Heart right ventricle (tissue), 16 donors: ENCODE measurements at places on chromosomes 12 and 14.
A peak's percentile ranks its signal among the peaks of the same experiment; 100 is the strongest.

- DNase-seq: peak; percentile 3
These were observed 46.9 kb downstream of the CYP46A1 start for GRCh38 chr14:99730876-99731546.

DNA sequence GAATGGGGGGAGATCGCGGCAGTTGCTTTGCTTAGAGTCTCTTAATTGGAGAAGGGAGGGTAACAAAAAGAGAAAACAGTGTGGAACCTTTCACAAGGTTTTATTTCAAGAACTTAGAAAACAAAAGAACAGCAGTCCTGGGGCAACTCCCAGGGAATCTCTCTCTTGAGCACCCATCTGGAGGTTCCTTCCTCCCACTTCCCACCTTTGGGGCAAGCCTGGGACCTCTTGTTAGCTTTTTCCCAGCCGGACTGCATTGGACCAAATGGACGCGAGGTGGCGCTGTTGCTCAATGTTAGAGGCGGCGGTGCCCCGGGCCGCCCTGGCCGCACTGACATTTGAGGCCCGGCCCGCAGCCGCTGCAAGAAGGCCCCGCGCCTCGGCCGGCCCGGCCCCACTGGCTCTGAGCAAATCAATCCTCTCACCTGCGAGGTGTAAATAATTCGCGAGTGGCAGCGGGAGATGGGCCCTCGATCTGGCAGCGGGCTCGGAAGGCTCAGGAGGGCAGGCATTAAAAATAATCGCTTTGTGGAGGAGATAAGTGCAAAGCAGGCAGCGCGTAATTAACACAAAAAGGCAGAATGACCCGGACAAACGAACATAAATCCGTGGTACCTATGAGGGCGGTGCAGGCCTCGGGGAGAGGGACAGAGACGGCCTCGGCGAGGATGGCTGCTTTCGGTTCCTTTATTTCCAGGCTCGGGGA is 2.8 kb upstream of the HOXC8 start:
- peak; percentile 88 for DNase-seq

GRCh38 chr12:75979181-75979580 is 52.4 kb downstream of the PHLDA1 start:
- DNase-seq: no peak

GRCh38 chr14:101877766-101878165 is 86.6 kb upstream of the DYNC1H1 start:
- DNase-seq: no peak

GRCh38 chr12:58412461-58413060 is 471.2 kb downstream of the ATP23 start:
- no peak for DNase-seq

DNA sequence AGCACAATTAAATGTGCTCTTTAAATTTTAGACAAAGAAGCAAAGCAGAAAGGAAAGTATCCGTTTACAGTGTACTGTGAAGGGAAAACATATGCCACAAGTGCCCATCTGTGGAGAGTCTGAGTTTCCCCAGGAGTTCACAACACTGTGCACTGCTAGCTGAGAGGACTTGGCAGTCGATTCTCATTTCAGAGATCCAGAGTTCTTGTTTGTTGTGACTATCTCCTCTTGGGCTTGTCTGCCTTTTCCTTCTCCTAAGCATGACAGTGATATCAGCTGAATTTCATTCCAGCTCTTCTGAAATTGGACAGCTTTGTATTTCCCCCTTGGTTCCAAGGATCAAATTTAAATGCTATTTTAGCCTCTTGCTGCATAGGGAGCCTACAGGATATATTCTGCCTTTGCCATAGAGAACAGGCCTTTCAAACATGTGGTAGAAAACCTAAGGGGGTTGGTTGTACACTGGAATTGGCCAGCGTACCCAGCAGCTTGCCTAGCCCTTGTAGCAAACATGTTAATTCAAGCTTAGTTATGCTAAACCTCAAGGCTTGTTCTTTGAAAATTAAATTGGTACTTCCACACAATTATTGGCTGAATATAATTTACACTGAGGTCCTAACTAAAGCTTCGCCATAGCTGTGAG is 259.2 kb upstream of the NOVA1 start:
- DNase-seq: no peak

DNA sequence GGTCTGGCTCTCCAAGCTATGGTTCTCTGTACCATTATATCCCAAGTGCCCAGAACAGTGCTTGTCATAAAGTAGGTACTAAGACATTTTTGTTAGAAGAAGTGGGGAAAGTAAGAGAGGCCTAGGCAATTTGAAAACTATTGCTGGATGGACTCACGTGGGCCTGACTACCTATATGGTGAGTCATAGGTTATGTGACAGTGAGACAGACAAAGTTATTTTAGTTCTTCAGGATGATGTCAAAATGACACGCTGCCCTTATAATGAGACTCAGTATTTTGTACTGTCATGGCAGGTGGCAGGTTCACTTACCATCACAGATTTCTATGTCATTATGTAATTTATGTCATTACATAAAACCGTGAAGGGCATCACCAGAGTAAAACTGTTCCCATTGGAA is 53.1 kb downstream of the PARP11 start:
- DNase-seq: no peak

GRCh38 chr12:128298091-128298748 is 31.2 kb downstream of the TMEM132C start:
- DNase-seq: no peak

GRCh38 chr12:3605692-3606091 is 114.7 kb downstream of the PRMT8 start:
- no peak for DNase-seq

DNA sequence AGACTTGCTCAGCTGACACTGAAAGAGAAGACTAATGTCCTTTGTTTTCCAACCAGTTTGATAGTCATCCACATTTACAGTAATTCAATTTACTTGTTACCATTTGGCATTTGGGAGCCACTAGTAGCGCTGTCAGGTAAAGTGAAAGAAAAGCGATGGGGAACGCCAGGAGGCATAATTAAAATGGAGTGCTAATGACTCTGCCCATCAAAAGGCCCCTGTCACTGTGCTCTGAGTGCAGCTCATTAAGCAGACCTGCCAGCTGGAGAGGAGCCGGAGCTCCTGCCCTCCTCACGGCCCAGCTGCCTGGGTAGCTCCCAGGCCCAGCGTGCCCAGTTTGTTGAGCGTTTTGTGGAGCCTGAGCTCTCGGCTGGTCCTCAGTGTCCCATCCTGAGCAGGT is 463.6 kb upstream of the CCDC196 start:
- DNase-seq: no peak

GRCh38 chr12:100027671-100028070 is 42.9 kb upstream of the ANKS1B start:
- no peak for DNase-seq

DNA sequence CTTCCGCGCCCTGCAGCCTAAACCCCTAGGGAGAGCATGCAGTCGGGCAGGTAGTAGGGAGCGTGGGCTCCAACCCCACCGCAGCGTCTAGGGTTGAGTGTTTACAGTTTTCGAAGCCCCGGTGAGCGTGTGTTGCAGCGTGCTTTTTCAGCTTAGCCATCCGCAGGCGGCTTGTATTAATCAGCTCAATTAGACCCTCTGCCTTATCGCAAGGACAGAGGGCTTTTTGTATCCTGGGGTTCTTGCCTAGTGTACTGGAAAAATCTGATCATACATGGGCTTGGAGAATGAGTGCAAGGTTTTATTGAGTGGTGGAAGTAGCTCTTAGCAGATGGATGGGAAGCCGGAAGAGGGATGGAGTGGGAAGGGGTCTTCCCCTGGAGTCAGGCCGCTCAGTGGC is 44.4 kb upstream of the GNG2 start:
- no peak for DNase-seq

DNA sequence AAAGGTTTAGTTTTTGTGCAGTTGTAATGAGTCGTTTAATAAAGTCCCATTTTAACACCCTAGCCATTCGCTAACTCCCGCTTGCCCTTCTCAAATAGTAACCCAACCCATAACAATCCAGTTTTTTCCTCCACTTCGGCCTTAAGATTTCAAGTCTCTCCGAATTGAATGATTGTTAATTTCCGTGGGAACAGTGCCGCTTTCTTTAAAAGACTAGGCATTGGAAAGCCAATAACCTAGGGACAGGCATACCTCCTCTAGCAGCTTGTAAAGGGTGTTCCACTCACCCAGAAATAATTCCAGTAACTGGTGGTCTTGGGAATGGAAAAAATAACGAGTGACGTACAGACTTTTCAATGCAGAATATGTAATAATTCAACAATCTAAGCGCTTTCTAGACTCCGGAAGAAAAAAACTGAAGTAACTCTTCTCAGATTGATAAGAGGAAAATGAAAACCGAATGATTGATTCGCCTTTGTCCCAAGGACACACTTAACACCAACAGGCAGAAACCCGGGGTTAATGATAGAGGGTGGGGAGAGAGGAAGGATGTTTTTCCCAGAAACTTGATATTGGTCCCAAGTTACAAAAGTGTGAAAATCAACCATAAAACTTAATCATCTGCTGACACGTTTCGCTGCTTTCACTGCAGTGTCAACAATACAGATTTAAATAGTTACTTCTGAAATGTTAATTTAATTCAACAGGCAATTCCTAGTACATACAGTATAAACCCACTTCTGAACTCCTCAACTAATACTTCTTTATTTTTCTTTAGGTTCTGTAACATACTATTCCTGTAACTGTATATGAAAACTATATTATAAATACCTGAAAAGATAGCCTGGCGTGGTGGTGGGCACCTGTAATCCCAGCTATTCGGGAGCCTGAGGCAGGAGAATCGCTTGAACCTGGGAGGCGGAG is 1.0 kb upstream of the SINHCAF start:
- no peak for DNase-seq

DNA sequence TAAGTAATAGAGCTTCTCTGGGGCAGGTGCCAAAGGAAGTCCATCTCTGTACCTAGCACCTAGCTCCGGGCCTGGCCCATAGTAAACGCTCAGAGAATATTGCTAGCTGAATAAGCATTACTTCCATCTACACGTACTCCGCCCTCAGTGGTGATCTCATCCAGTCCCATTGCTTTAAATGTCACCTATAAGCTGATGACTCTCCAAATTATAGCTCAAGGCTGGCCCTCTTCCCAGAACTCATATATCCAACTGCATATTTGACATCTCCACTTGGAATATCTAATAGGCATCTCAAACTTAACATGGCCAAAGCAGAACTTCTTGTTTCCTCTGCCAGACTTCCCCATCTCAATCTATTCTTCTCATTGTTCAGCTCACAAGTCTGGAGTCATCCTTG is 6.9 kb upstream of the DYNLL1 start:
- DNase-seq: no peak

- no peak for DNase-seq
These were observed 61.5 kb downstream of the KCNMB4 start for GRCh38 chr12:70427611-70428010.

- DNase-seq: no peak
These were observed 22.8 kb downstream of the GNG2 start for GRCh38 chr14:51883232-51883631.
